ENCODE measurements at places on chromosomes 3 and 15.
A peak's percentile ranks its signal among the peaks of the same experiment; 100 is the strongest.

DNA sequence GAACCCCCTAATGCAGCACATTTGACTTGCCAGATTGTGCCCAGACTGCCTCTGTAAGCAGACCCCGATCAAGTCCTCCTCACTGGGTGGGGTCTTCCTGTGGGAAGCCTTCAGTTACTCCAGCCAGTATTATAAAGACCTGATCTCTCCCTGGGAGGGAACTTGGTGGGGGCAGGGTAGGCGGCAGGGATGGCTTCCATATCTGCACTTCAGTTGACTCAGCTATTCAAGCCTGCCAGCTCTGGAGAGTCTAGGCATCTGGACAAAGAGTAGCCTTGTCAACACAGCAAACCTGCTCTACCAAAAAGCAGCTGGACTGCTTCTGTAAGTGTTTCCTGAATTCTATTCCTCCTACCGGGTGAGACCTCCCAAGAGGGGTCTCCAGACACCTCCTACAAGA is 21.0 kb upstream of the SLC25A38 start:
- no peak for DNase-seq

DNA sequence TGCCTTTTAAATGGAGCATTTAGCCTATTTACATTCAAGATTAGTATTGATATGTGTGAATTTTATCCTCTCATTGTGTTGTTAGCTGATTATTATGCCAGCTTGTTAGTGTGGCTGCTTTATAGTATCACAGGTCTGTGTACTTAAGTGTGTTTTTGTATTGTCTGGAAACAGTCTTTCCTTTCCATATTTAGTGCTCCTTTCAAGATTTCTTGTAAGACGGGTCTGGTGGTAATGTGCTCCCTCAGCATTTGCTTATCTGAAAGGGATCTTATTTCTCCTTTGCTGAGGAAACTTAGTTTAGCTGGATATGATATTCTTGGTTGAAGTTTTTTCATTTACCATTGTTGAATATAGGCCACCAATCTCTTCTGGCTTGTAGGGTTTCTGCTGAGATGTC is 549.0 kb downstream of the EPHA3 start:
- DNase-seq = no peak

- DNase-seq = no peak
Measured at GRCh38 chr15:59632714-59633113, 21.1 kb downstream of the GCNT3 start.

DNA sequence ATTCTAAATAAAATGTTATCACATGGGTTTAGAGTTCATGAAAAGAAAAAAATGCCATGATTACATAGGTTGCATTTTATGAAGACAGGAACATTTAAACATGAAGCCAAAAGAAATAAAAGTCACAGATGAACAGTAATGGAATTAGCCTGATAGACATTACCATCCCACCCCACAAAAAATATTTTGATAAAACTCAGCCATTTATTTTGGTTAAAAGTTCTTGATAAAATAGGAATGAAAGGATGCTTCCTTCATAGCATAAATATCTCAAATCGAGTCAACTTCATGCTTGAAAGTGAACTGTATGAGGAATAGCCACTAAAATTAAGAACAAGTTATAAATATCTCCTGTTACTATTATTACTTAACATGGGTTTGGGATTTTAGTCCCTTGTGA is 101.9 kb upstream of the TMC3 start:
- no peak for DNase-seq

DNA sequence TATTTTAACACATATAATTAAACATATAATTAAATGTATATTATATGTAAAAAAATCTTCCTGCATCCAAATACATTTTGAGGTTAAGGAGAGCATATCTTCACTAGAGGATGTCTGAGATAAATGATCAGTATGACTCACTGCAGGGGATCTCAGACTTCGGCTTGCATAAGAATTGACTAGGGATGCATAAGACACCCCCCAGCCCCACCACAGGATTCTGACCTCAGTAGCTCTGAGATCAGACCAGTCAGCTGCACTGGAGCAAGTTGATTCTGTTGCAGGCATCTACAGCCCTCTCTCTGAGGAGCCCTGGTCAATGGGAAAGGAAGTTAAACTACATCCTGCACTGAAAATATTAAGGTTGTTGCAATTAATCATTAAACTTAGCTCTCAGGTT is 29.0 kb upstream of the TBC1D21 start:
- DNase-seq = peak; percentile 24

DNA sequence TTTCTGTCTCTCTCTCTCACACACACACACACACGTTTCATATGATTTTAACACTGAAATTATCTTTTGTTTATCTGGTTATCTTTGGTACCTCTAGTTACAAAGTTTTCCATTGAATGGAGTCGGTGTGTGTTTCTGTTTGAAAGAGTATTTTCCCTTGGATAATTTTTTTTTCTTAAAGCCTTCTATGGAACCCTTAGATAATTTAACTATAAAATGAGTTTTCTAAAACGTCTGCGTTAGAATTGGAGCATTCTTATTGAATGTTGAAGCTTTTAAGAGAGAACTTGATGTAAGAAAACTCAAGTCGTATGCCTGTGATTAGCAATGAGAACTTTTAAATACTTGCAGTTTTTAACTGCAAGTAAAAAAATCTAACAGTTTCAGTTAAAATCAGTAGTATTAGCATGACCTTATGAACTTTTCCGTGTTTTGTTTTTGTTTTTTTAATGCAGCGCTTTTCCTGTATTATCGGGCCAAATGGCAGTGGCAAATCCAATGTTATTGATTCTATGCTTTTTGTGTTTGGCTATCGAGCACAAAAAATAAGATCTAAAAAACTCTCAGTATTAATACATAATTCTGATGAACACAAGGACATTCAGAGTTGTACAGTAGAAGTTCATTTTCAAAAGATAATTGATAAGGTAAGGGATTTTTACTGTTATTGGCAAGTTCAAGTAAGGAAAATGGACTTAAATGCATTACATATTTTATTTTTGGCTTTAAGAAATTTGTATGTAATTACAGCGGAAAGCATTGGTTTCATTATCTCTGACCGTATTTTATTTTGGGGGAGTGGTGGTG is 3.0 kb downstream of the SMC4 start:
- DNase-seq = no peak

- no peak for DNase-seq
Measured at GRCh38 chr3:141406265-141406664, 38.0 kb downstream of the ZBTB38 start.

GRCh38 chr3:111594205-111594604 is 941 bp downstream of the ZBED2 start:
- peak; percentile 27 for DNase-seq

DNA sequence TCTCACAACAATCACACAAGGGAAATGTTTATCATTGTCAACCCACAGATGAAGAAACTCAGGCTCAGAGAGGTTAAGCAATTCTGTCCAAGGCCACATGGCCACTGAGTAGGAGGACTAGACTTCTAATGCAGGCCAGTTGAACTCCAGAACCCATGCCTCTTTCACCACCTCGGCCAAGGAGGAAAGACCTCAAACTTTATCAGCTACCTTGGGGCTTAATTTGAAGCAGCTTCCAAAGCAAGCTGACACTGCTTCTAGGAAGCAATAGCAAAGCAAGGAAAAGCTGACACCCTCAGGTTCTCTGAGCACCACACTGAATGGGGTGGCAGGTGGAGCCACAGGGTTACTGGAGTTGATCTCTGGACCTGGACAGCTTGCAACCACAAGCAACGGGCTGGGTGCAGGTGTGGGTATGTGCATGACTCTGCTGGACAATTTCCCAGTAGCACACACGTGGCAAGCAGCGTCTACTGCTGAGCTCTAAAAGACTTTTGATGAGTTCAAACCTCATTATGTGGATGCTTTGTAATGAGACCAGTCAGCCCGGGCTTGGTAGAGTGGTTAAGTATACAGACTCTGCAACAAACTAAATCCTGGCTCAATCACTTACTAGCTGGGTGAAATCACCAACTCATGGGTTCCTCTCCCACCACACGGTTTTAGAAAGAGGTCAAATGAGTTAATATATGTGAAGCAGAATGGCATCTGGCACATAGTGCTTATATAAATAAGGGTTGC is 23.1 kb downstream of the CCNL1 start:
- DNase-seq = no peak

DNA sequence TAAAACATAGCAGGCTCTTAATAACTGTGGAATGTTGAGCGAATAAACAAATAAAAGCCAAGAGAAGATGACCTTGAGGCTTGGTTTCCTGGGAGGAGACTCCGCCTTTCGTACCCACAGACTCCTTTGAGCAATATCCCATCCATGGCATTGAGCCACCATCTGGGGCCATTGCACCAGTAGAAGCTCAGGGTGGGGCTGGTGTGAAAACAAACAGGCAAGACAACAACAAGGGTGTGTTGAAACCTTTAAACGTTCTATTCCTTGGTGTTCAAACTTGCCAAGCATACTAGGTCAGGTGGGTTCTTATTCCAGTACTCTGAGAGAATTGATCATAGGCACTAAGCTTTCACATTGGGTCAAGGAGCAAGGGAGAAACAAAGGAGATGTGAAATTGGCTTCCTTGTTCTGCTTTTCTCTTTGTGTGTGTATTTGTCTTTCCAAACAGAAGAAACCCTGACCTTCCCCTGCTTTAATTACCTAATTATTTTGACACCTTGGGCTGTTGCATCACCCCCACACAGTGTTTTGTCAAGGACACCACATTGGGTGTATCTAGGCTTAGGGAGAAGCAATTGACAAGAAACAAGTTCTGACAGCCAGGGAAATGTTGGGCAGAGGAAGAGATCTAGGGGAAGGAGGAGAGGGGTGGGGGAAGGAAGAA is 105.1 kb upstream of the BCL6 start:
- DNase-seq = no peak

DNA sequence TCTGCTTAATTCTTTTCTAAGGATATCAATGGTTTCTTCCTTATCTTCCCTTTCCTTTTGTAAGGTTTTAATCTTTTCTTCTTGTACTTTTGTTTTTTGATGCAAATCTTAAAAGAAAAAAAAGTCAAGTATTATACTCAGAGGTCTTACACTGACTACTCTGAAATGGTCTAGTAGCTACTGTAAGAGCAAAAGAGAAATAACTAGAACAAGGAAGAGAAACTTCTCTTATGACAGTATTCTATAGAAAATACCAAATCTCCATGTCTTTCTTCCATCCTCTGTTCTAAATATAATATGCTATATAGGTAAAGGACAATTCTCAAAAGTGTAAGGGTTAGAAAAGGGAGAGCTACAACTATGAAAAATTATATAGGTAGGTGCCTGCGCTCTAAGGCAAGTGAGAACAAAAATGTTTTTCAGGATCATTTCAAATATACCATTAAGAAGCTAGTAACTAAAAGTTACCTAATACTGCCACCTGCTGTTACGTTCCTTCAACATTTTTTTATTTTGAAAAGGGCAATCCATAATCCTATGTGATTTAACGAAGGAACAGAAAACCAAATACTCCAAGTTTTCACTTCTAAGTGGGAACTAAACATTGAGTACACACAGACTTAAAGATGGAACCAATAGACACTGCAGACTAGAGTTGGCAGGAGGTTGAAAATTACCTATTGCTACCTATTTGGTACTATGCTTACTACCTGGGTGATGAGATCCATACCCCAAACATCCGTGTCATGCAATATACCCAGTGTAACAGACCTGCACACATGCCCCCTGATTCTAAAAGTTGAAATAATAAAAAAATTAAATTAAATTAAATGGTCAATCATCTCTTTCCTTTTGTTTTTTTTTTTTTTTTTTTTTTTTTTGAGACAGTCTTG is 36.7 kb downstream of the CIP2A start:
- peak; percentile 12 for DNase-seq

DNA sequence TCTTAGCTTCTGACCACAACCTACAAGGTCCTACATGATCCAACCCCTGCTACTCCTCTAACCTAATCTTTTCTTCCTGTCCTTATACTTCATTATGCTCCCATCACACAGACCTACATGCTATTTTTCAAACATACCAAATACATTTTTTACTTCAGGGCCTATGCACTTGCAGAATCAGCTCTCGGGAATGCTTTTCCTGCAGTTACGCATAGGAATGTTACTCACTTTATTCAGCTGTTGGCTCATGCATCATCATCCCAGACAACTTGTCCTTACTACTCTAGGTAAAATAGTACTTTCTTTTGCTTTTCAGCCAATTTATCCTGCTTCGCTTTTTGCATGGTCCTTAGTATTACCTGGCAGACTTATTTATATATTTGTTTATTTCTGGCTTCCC is 105.6 kb downstream of the OXSM start:
- DNase-seq = peak; percentile 44

GRCh38 chr3:8713901-8714759 is 19.5 kb upstream of the CAV3 start:
- no peak for DNase-seq

DNA sequence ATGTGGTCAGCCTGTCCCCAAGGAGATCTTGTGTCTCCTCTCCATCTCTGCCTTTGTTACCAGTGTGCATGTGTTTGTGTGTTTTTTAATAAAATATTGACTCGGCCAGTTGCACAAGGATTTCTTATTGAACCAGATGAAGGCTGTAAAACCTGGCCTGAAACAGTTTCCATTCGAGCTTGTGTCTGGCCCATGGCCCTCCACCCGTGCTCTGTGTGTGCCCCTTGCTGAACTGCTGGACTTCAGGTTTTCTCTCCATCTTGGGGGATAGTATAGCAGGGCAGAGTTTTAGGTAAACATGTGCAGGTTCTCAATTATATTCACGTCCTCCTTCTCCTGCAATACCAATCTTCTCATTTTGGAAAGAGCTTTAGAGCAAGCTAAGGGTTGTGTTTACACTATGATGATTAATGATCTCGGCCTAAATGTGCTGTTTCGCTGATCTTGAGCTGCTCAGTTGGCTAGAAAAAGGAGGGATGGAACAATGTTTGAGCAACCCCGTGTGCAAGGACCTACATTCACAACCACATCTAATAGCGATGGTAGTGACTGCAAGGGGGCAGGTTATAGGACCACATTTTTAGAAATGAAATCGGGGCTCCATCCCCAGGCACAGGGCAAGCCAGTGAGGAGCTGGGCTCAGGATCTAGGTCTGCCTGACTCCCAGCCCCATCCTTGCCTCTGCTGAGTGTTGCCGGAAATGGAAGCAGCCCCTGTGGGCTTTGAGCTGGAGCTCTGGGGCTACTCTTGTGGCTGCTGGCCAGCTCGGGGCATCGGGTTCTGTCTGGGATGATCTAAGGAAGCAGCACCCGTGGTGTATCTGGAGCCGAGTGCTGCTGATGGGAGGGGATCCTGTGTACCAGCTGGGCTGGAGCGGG is 47.7 kb downstream of the CMTM6 start:
- no peak for DNase-seq

- DNase-seq = no peak
Measured at GRCh38 chr15:68823561-68823960, 2.9 kb upstream of the ANP32A start.

DNA sequence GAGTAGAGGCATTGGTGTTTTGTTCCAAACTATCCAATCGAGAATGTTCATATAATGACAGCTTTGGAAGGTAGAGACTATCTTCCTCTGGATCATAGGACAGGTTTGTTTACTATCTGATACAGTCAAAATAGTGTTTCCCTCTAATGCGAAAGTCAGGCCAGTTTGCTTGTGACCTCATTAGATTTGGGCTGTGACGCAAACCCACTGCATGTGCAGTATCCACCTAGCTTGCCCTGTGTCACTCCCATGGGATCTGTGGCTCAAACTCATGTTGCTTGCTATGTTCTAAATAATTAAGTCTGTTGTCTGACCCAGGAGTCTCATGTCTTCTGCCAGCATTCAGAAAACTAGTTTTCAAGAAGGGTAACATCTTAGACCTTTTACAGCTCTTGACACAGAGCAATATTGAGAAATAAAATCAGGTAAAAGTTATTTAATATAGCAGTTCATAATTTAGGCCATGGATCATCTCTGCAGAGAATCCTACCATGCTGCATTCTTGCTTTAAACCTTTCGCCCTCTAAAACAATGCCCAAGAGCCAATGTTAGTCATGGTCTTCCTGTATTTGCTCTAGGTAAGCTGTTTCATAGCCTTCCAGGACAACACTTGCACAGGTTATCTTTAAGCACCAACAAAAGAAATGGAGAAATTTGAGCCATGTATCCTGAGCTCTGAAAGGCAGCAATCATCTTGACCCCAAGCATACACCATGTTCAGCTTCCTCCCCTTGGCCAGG is 26.4 kb downstream of the NIT2 start:
- DNase-seq = no peak

All from fibroblast of skin of left biceps (primary cell).